ENCODE measurements at places on chromosomes 12 and 14.

DNA sequence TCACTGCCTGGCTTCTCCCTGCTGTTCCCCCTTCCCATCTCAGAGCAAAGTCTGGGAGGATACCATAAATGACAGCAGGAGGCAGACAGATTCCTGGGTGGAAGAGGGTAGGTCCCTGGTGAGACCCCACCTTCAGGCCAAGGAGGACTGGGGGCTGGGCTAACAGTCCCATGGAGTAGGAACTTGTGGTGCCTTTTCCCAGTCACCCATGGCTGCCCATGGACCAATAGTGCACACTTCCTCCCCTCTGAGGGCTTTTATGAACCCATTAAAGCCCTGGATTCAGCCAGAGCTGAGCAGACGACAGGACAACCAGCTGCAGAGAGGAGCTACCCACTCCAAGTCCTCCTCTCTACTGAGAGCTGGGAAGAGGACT lies 36.6 kb upstream of the OR5AU1 start:
- DNase-seq, result no peak

- DNase-seq, result no peak
These were observed 52.3 kb upstream of the GPHB5 start for GRCh38 chr14:63371033-63371432.

DNA sequence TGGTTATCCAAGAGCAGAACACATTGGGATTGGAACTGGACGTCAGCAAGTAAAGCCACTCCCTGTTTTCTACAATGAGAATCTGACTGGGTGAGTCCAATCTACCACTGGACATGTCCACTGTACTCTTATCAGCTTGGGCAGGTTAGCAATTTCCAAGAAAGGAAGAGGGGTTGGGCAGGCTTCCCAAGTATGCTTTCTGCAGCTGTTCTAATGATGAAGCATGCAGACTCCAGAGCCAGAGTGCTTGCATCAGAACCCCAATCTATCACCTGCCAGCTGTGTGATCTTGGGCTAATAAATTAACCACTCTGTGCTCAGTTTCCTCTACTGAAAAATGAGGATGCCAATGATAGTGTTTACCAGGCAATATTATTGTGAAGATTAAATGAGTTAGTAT lies 92.0 kb downstream of the EMP1 start:
- DNase-seq, result no peak

DNA sequence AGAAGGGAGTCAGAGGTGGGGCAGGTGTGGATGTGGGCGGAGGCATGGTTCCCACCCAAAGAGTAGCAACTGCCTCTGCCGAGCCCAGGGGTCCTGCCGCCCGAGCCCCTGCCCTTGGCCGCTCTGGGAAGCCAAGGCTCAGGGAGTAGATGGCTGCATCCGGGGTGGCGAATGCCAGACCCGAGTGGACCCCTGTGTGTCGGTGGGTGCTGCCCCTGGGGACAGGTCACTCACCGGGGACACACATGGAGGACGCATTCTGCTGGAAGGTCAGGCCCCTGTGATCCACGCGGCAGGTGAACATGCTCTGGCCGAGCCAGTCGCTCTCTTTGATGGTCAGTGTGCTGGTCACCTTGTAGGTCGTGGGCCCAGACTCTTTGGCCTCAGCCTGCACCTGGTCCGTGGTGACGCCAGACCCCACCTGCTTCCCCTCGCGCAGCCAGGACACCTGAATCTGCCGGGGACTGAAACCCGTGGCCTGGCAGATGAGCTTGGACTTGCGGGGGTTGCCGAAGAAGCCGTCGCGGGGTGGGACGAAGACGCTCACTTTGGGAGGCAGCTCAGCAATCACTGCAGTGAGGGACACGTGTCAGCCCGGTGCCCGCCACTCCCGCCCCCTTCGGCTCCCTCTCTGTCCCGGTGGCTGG lies 329.0 kb downstream of the TMEM121 start:
- DNase-seq, result no peak

DNA sequence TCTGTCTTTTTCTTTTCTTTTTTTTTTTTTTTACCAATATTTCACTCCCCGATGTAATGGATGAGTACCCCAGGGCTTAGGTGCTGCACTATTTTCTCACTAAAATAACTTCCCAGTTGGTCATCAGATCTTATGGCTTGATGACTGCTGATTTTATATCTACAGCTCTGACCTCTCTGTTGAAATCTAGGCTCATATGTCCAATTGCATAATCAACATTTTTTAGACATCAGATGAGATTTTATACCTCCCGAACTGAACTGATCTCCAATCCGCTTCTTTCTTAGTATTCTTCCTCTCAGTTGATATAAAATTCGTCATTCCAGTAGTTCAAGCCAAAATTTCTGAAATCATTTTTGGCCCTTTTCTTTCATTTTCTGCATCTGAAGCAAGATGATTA lies 1236.5 kb downstream of the SLC16A7 start:
- DNase-seq, result no peak

- DNase-seq, result no peak
These were observed 58.6 kb upstream of the MANSC4 start for GRCh38 chr12:27838543-27839185.

GRCh38 chr12:106139422-106140171 lies 843 bp upstream of the NUAK1 start:
- DNase-seq, result peak; percentile 75

DNA sequence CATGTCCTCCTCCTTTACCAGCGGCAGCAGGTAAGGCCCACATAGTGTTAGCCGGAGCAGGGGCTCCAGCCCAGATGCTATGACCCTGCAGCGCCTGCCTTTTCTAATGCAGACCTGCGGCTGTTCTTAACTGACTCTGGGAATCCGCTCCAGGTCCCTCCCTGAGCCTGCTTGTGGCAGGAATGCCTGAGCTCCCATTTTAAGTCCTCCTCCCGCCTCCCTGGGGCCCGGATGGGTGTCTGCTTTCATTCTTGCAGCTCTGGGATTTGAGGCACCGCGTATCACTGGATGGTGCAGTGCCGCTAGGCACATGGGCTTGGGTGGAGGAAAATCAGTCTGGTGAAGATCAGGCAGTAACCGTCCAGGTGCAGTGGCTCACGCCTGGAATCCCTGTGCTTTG lies 7.6 kb downstream of the TSPAN9 start:
- DNase-seq, result no peak

GRCh38 chr12:171276-171675 lies 42.7 kb downstream of the SLC6A12 start:
- no peak for DNase-seq

DNA sequence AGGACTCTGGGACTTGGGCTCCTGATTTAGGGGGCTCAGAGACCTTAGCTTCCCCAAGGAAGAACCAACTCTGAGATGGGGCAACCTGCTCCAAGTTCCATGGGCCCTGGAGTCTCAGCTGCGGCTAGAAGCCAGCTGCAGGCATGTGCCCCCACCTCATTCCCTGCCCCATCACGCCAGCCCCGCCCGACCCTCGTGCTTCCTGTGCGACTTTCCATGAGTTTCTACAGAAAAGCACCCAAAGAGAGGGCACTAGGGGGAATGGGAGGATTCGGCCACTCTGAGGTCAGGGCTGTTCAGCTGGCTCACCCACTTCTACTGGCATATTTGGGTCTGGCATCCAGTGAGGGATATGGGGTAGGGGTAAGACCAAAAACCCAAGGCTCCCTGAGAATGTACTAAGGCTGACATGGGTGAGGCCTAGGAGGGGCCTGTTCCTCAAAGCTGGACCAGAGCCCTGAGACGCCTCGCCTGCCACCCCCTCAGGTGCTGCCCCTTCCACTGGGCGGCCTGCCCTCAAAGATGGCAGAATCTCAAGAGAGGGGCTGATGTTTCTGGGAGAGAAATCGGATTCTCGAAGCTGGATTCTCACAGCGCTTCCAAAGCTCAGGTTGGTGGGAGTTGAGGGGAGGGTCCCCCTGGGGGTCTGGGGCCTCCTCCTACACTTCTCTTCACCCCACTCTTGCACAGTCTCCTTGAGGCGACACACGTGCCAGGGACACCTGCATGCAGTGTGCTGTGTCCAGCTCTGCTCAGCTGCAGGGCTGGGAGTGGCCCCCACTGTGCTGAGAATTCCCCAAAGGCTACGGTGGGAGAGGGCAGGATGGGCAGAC lies 22.1 kb downstream of the FAIM2 start:
- no peak for DNase-seq

DNA sequence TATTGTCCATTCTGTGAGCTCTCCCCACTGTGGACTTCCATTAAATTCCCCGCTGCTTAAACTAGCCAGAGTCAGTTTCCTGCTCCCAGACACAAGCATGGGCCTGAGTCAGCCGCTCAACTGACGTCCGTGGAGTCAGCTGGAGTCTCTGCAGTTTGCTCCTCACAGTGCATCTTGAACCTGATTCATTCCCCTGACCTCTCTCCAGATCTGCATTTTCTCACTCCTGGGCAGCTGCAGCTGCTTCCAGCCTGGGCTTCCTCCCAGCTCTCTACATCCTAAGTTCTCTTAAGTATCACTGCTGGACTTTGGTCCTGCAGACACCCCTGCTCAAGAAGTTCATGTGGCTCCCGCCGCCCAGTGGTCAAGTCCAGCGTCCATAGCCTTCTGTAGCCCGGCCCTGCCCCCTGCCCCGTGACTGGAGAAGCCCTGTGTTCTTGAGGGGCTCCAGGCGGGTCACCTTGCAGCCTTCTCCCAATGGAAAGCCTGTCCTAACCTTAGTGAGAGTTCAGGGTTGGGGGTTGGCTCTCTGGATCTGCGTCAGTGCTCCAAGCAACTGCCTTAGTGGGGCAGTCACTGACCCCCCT lies 20.0 kb downstream of the NFKBIA start:
- no peak for DNase-seq

DNA sequence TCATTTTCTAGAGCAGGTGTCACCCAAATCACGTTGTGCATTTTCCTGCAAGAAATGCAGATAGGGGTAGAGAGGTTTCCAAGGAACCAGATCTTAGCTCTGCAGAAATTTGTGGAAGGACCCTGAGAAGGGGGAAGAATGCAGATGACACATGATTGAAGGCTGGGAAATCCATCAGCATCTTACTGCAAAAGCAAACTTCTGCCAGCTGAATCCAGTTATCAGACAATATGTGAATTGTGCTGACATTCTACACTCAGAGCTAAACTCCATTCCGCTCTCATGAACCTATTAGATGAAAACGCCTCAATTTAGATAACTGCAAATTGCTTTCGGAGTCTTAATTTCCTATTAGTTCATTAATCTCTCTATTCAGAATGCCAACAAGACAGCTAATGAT lies 211.3 kb upstream of the NOS1 start:
- no peak for DNase-seq

GRCh38 chr14:69133206-69134125 lies 19.5 kb downstream of the DCAF5 start:
- no peak for DNase-seq

DNA sequence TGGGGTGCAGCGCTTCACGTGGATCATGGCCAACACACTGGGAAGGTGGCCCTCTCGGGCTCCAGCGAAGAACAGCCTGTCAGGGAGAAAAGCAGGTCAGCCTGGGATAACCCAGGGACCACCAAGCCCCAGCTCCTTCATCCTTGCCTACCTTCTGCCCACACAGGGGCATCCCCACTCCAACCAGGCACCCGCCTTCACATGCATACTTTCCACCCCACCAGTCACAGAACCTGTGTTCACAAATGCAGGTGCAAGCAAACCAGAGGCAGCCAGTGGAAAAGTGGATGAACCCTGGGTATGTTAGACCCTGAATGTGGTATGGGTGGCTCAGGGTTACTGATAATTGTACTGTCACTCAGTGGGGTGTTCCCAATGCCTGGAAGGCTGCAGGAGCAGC lies 12.4 kb upstream of the CEBPE start:
- DNase-seq, result no peak

DNA sequence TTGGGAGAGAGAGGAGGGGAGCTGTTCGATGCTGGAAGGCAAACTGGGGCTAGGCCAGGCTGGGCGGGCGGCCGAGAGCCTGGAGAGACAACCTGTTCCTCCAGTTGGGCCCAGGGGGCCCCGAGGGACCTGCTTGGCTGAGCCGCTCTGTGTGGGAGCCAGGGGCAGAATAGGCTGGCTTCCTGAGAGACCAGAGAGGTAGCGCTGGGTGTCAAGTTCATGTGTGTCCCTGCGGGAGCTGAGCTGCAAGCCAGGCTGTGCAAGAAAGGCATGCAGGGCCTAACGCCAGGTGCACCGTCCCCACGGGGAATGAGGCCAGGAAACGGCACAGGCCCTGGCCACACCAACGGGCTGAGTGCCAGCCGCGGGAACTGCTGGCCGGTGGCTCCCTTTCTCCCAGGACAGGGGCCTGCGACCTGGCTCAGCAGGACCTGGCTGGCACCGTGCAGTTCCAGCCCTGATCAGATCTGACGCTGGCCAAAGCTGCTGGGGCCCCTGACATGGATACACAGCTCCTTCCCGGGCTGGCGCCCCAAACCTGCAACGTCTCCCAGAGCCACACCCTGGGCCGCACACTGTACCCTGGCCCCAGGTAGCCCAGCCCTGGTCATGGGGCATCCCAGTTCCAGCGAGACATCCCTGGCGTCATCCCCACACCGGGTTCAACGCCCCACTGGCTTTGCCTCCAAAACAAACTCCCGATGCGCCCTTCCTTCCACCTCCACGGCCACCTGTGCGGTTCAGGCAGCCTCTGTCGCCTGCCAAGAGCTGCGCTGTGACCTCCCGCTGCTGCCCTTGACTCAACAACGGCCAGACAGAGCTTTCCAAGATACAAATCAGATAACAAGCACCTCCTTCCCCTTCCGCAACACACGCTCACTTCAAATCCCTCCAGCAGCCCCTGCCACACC lies 65.0 kb downstream of the RFLNA start:
- no peak for DNase-seq

DNA sequence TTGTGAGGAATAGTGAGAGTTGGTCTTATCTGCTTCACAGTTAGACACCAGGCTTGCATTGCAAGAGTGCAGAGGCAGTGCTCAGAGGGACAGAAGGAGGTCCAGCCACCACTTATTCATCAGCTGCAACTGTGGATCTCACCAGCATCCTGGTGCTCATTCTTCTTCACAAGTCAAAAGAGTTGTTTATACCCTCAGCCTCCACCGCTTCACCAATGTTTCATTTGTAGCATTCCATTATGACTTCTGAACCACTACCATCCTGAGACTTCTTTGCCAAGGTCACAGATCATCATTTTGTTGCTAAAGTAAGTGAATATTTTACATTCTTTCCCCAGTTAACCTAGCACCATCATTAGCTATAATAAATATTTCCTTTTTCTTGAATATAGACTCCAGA lies 230.5 kb upstream of the KITLG start:
- no peak for DNase-seq

GRCh38 chr12:56220611-56221231 lies 1.0 kb downstream of the RNF41 start:
- DNase-seq, result no peak

DNA sequence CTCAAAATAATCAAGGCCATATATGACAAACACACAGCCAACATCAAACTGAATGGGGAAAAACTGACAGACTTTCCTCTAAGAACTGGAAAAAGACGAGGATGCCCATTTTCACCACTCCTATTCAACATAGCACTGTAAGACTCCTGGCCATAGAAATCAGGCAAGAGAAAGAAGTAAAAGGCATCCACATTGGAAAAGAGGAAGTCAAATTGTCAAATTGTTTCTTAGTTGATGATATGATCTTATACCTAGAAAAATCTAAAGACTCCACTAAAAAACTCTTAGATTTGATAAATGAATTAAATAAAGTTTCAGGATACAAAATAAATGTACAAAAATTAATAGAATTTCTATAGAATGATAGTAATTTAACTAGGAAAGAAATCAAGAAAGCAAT lies 11.2 kb downstream of the OR8S1 start:
- DNase-seq, result no peak

DNA sequence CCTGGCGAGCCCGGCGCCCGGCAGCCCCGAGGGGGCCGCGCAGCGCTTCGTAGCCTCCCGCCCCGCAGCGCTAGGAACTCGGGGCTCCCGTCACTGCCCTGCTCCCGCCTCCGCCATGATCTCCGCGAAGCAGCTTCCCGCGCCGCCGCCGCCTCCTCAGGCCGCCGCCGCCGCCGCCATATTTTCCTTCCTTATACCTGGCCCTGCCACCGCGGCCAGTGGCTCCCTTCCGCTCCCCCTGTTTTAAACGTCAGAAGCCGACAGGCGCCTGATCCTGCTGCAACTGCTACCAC lies 286 bp downstream of the PPP4R3A start:
- DNase-seq, result no peak

All from HS-27A (cell line).